ENCODE measurements at places on chromosomes 1 and 21.

DNA sequence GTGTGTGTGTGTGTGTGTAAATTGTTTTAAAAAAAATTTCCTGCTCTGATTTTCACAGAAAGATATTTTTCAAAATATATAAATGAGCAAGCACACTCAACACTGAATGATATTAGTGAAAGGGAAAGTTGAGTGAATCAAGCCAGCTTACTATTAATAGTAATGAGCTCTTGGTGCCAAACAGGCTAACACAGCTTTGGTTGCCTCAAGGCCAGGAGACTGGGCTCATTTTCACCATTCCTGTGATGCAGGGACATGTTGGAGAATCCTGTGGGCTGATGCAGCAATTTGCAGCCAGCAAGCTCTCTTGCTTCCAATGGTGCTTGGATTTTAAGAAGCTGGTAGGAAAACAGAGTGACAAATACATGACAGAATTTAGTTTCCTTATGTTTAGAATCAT is 30.2 kb downstream of the PLA2G4A start:
- DNase-seq = no peak

DNA sequence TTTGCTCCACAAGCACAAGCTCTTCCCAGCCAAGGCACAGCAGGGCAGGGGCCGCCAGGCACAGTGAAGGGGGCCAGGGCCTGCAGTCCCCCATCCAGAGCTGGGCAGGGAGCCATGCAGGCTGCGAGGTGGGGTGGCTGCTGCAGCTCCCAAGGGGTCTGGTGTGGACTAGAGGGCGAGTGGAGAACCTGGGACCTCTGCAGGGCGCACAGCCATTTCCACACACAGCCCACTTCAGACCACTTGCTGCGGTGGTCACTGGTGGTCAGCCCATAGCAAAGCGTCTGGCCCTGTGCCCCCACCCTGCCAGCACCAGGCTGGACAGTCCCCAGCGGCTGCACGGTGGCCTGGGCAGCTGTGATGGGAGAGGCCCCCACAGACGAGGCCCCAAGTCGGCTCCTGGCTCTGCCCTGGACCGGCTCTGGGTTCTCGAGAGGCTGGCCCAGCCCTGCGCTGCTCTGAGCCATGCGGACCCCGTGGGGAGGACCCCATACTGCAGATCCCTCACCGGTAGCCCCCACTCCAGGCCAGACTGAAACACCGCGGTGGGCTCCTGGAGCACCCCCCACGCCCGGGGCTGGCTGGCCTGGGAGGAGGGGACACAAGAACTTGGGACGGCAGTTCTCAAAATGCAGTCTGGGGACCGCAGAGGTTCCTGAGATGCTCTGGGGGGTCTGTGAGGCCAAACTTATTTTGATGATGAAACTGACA is 47.1 kb upstream of the COL6A2 start:
- no peak for DNase-seq

- no peak for DNase-seq
Measured at GRCh38 chr21:23534850-23535249, 2072.4 kb downstream of the MRPL39 start.

DNA sequence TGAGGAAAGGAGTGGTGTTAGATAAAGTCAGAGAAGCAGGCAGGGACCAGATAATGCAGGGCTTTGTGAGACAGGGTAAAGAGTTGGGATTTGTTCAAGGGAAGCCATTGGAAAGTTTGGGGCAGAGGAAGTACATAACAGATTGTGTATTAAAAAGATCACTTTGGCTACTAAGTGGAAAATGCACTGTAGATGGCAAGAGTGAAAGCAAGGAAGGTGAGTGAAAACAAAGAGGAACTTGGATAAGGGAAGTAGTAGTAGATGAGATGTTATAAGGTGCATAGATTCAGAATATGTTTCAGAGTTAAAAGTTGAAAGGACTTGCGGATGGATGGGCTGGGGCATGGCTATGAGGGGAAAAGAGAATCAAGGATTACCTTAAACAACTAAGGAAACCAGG is 17.4 kb downstream of the MRPL39 start:
- DNase-seq = no peak

GRCh38 chr1:186633116-186633515 is 47.1 kb downstream of the PTGS2 start:
- no peak for DNase-seq

GRCh38 chr1:198848206-198848605 is 209.4 kb downstream of the PTPRC start:
- DNase-seq = no peak

- no peak for DNase-seq
Measured at GRCh38 chr1:183901748-183902330, 96.9 kb downstream of the RGL1 start.

- no peak for DNase-seq
Measured at GRCh38 chr1:236489710-236490377, 33.9 kb upstream of the LGALS8 start.

DNA sequence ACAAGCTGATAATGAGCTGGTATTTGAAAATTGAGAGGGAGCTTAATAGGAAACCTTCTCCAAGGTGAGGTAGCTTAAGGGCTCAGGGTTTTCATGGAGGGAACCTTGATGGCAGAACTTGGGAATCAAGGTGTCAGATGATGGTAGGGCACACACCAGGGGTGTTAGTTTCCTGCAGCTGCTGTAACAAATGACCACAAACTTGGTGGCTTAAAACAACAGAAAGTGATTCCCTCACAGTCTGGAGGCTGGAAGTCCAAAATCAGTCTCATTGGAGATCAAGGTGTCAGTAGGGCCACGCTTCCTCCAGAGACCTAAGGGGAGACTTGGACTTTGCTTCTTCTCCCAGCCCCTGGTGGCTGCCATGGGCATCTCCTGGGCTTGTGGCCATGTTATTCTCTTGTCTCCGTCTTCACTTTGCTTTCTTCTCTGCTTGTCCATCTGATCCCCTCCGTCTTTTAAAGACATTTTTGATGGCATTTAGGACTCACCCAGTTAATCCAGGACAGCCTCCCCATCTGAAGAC is 45.5 kb downstream of the HUNK start:
- DNase-seq = no peak

DNA sequence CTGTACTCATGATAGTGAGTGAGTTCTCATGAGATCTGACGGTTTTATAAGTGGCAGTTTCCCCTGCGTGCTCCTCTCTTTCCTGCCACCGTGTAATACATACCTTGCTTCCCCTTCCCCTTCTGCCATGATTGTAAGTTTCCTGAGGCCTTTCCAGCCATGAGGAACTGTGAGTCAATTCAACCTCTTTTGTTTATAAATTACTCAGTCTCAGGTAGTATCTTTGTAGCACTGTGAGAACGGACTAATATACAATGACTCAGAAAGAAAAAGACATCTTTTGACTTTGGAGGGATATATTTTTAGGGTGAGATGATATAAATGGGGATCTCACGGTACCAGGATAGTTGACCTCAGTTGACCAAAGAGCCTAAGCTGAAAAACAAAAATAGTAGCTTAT is 74.7 kb upstream of the BACH1 start:
- DNase-seq = no peak

DNA sequence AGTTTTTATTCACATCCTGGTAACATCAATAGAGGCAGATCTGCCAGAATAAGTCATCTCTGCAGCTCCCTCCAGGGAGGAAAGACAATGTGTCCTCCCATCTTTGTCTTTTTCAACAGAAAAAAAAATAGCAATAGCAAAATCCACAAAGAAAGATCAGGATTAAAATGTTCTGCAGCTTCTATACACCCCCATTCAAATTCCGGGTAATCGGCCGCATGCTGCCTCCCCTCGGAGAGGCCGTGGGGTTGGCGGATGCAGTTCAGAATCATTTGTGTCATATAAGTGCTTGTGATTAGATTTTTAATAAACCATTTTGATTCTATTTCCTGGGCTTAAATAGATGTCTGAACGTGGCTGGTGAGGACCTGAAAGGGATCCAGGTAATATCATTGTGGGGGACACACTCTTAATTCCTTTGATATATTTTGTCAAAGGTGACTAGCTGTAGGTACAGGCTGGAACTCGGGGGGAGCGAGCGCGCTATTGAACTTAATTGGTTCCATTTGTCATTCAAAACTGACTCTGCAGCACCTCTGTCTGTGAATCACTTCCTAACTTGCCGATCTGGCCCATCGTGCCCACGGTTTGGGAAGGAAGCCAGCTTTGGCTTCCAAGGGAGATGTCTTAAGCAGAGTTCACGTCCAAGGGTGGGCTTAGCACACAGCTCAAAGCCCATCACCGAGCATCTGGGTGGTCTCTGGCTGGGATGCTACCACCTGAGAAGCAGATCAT is 85.6 kb upstream of the ARHGEF16 start:
- no peak for DNase-seq

- DNase-seq = no peak
Measured at GRCh38 chr1:181514298-181515290, 31.3 kb downstream of the CACNA1E start.

DNA sequence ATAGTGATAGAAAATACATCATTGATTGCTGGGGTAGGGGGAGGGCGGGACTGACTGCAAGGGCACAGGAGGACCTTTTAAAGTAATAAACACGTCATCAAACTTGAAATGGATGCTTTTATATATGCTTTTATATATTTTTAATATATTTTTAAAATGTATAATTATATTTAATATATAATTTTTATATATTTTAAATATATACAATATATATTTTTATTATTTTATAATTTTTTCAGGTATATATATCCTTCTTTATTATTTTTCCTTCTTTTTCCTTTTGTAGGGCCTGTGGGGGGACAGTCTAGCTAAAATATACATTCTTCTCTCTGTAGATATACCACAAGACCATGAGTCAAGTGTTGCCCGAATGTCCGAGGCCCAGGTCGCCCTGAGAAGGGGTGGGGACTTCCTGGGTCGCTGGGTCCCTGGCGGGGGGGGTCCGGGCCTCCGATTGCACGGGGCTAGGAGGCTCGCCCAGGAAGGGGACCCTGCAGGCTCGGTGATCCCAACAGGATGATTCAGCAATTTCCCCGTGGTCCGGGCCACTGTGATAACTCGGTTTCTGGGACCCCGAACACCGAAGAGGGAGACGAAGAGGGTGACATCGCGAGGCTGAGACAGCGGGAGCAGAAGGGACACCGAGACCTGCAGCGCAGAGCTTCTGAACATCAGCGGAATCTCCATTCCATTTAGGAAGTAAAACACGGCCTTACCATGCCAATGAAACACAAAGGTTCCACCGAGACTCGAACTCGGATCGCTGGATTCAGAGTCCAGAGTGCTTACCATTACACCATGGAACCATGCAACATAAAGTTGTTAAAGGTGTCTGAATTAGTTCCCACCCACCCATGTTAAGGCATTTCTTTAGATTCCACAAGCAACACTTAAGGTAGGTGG is 112.5 kb upstream of the NBPF11 start:
- peak; percentile 38 for DNase-seq

GRCh38 chr1:75765697-75766355 is 20.2 kb upstream of the RABGGTB start:
- no peak for DNase-seq

DNA sequence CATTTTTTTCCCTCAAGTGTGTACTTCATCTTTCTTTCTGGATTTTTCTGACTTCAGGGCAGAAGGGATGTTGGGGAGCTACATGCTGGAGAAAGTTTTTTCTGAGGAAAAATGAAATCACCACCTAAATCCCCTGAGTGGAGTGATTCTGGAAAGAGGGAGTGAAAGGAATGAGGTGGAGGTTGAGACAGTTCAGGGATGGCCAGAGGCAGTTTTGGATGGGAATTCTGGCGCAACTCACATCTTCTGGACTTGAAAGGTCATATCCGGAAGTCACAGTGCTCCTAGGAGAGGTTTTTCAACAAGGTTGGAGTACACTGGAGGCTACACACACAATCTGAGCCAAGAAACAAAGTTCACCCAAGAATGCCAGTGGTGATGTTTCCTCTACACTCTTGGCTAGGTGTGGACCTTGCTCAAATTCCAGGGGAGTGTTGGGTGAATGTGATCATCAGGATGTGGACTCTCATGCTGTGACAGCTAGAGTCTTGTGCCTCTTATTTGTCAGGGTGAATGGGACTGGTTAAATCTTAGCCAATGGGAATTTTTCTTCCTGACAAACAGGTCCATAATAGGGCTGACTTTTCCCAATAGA is 161.5 kb downstream of the HLX start:
- no peak for DNase-seq

- peak; percentile 44 for DNase-seq
Measured at GRCh38 chr1:116759636-116760035, 5.4 kb downstream of the CD2 start.

DNA sequence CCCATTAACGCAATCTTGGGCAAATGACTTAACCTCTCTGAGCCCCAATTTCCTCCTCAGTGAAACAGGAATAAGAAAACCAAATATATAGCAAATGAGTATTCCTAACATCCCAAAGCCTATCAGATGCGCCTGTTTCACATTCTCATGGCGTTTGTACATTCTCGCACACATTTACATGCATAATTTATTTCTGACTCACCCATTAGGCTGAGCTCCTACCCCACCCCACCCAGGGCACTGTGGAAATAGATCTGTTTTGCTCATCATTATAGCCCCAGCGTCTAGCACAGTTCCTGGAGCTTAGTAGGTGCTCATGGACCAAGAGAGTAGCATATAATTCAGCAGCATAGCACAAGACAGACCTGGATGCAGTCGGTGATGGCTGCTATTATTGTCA is 146.1 kb upstream of the VANGL1 start:
- no peak for DNase-seq

DNA sequence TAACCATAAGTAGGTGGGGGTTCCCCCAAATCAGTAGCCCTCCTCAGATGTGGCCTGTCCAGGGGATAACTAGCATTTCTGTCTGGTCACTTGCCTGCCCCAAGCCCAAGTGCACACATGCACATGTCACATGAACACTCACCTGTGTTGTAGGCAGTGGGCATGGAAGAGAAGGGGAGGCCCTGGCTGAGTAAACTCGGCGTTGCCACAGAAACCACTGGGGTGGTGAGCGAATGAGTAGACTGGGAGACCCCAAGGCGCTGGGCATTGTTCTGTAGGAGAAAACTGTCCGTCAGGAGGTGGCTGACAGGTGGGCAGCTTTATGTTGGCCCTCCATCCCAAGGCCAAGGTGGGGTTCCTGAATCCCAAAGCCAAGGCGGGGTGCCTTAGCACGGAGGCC is 25.6 kb downstream of the MEF2D start:
- no peak for DNase-seq

GRCh38 chr1:6014130-6014999 is 22.1 kb upstream of the NPHP4 start:
- no peak for DNase-seq

DNA sequence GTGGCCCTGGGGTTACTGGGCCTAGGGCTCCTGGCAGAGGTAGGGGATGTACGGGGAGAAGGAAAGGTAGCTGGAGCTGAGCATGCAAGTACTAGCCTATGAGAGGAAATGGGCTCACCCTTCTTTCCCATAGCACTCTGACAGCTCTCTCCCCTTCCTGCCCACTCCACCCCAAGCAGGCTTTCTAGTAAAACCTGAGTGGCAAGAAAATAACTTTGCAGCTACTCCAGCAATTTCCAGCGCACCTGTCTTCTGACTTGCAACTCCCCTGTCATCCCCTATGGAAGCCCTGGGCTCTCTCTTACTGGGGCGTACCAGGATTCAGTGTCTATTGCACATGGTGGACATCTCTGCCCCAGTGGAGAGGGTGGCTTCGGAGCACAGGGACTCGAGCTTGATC is 6.7 kb upstream of the IVL start:
- no peak for DNase-seq

GRCh38 chr1:45097944-45098343 is 85.9 kb downstream of the UROD start:
- DNase-seq = no peak

- DNase-seq = no peak
Measured at GRCh38 chr1:81472387-81472786, 328.3 kb upstream of the ADGRL2 start.

- no peak for DNase-seq
Measured at GRCh38 chr1:156416993-156417392, 48.0 kb downstream of the RHBG start.

GRCh38 chr1:7333620-7334019 is 437.5 kb upstream of the VAMP3 start:
- DNase-seq = no peak
